Left cardiac atrium (tissue), 4 donors: ENCODE measurements at places on chromosomes 12 and 14. TPM values are rescaled to one million over a fixed set of nuclear protein-coding genes. Genes with fewer than 3 reads are reported as not detected.

- no peak for DNase-seq
Observed at GRCh38 chr14:102811254-102811963, 34.2 kb downstream of the TRAF3 start.

- no peak for DNase-seq
Observed at GRCh38 chr14:102878174-102878969, 44.1 kb upstream of the AMN start.

DNA sequence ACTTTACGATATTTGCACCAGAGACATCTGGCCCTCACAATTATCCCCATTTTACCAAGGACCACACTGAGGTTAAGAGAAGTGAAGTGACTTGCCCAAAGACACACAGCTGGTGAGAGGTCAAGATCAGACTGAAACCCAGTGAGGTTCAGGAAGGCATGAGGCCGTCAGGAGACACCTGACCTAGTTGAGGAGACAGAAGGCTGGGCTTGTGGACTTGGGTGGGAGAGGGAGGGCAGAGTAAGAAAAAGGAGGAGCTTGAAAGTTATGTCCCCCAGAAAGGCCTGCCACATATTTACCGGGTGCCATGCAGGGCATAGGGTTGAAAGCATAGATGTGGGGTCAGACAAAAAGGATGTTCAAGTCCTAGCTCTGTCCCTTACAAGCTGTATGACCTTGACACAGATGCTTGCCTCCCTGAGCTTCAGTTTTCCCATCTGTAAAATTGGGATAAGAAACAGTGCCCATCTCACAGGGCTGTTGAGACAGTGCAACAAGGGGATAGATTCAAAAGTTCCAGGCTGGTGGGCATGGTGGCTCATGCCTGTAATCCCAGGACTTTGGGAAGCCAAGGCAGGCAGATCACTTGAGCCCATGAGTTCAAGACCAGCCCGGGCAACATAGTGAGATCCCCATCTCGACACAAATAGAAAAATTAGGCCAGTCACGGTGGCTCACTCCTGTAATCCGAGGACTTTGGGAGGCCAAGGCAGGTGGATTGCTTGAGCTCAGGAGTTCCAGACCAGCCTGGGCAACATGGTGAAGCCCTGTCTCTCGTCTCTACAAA, 6.4 kb downstream of the SELPLG start:
- peak; percentile 7 for DNase-seq

GRCh38 chr12:52280796-52281560, 6.5 kb downstream of the KRT86 start:
- peak; percentile 56 for DNase-seq

The CLEC4D gene
- total RNA-seq = not detected

GRCh38 chr12:96208801-96209549, 14.8 kb downstream of the ELK3 start:
- DNase-seq = no peak

The TSPAN11 gene
- 2.5 TPM for total RNA-seq

GRCh38 chr12:111057701-111058425, 137.5 kb upstream of the MYL2 start:
- DNase-seq = no peak

- no peak for DNase-seq
Observed at GRCh38 chr14:28931999-28932398, 165.4 kb downstream of the FOXG1 start.

The ACOT6 gene
- total RNA-seq = not detected

- no peak for DNase-seq
Observed at GRCh38 chr14:28412077-28412476, 354.5 kb upstream of the FOXG1 start.

GRCh38 chr12:11693601-11694000, 44.1 kb downstream of the ETV6 start:
- DNase-seq = no peak

DNA sequence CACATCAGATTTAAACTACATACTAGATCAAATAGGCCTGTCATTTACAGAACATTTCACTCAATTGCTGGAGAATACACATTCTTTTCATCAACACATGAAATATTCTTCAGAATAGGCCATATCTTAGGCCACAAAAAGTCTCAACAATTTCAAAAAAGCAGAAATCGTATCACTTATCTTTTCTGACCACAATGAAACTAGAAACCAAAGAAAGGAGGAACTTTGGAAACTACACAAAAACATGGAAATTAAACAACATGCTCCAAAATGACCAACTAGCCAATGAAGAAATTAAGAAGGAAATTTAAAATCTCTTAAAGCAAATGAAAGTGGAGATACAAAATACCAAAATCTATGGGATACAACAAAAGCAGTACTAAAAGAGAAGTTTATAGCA, 35.1 kb downstream of the PARP11 start:
- no peak for DNase-seq

DNA sequence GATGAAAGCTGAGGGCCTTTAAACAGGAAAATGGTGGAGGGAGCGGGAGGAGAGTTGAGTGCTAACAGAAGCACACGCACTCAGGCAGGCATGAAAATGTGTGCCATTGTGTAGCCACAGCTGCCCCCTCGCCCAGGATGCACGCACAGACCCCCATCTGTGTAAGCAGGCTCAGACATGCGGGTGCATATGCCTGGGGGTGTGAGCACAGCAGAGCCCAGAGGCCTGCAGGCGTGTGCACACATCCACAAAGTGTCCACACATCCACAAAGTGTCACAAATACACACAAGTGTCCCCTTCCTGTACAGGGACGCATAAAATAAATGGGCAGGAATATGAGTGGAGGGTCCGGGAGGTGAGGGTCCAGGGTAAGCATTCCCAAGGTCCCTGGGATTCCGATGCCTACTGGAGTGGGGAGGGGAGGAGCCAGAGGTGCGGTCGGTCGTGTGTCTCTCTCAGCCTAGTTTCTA, 805 bp upstream of the KRT7 start:
- DNase-seq = no peak

DNA sequence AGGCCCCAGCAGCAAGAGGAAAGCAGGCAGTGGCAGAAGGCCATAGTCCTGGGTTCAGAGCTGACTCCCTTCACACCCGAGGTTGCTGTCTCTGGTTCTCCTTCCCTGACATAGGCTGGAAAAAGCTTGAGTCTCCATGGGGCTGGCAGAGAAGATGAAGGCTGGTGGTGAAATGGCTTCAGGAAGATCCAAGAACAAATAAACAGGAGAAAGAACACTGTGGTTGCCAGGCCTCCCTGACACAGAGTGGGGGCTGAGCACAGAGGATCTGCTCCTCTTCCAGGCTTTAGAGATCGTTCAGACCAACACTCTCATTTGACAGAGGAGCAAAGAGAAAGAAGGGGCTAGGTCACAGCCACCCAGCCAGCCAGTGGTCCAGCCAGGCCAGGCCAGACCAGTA, 14.3 kb downstream of the HDAC7 start:
- no peak for DNase-seq

GRCh38 chr14:69499436-69499835, 14.9 kb downstream of the PLEKHD1 start:
- no peak for DNase-seq

The PROX2 gene
- not detected for total RNA-seq

DNA sequence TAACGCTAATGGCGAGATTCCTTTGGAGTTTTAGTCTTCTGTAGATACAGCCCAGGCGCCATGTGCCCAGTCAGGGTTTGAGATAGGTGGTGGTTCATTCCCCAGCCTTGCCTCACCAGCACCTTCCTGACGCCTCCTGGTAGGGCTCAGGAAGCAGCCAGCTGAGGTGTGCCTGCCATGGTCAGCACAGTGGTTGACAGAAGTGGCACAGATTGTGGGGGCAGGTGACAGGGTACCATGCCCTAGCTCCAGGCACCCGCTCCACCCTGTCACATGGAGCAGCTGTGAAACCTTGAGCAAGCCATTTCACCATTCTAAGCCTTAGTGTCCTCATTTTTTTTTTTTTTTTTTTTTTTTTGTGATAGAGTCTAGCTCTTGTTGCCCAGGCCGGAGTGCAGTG, 45.6 kb downstream of the EVL start:
- DNase-seq = no peak

GRCh38 chr12:47184813-47185212, 105.1 kb upstream of the AMIGO2 start:
- no peak for DNase-seq

DNA sequence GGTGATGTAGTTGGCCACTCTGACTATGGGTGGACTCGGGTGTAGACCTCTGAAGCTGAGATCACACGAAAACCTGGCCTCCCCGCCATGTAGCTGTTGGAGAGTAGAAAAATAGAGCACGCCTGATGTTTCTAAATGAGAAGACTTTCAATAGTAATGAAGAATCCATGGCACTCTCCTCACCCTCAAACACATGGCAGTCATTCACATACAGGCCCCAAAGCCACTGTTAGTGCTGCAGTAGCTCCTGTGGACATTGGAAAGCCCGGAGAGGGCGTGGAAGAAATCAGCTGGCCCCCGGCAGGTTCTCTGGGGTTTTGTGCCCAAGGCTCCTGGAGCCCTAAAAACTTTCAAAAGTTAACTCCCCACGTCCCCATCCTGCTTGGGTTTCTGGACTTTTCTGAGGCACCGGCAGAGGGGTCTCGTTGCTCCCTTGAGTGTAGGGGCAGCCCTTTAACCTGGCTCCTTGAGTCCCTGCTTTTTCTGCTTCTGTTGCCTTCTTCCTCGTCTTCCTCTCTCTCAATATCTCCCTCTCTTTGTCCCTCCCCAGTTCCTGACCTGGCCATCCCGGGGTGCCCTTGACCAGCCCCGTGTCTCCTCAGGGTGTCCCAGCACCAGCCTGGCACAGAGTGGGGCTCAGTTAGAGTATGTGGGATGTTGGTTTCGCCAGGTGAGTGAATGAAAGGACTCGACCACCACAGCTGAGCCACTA, 8.3 kb downstream of the MEG3 start:
- no peak for DNase-seq

The TSPAN19 gene
- not detected for total RNA-seq

DNA sequence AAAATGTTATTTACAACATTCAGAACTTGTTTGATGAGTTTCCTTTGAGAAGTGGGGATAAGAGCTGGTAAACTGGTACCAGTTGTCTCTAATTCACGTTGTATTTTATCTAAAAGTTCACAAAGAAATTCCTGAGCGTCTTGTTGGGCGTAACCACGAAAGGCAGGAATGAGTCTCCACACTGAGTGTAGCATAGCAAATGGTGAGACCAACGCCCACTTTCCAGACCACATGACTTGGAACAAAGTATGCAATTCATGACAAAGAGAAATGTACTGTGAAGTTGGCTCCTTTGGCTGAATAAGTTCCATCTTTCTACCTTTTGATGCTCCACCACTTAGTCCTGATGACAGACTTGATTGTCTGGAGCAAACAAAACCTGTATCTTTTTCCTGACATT, 18.4 kb downstream of the USP44 start:
- no peak for DNase-seq

The TAS2R42 gene
- total RNA-seq = not detected

GRCh38 chr14:23034498-23035302, at the start of gene PSMB5:
TSS of gene PSMB5 (minus strand) at chr14:23034900. CDS start at chr14:23034881, 19 bp downstream.
- DNase-seq = peak; percentile 91
